COLO829 (cell line): ENCODE measurements at places on chromosomes 7 and 10.
A peak's percentile ranks its signal among the peaks of the same experiment; 100 is the strongest.

GRCh38 chr7:95916573-95917297 lies 144.4 kb downstream of the DYNC1I1 start:
- DNase-seq, result peak; percentile 76

GRCh38 chr7:17019106-17019505 lies 137.3 kb upstream of the AGR3 start:
- DNase-seq, result no peak

DNA sequence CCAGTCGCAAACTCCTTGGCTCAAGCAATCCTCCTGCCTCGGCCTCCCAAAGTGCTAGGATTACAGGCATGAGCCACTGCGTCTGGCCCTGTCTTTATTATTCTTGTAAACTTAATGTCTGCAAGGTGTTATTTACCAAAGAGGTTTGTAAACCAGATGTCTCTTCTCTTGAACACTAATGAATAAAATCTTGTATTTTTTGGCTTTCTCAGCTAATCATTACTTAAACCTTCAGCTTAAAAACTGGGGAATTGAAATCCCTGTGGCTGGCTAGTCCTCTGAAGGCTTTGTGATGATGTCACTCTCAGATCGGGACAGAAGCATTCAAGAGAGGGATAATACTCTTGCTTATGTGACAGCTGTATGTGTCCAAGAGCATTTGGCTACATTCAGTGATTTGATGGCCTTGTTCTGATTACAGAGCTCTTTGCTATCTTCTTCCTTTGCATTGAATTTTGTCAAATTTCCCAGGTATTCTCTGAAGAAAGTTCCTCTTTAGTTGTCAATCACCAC lies 130.3 kb downstream of the BICC1 start:
- no peak for DNase-seq

GRCh38 chr10:113026679-113027078 lies 76.6 kb downstream of the TCF7L2 start:
- DNase-seq, result no peak

DNA sequence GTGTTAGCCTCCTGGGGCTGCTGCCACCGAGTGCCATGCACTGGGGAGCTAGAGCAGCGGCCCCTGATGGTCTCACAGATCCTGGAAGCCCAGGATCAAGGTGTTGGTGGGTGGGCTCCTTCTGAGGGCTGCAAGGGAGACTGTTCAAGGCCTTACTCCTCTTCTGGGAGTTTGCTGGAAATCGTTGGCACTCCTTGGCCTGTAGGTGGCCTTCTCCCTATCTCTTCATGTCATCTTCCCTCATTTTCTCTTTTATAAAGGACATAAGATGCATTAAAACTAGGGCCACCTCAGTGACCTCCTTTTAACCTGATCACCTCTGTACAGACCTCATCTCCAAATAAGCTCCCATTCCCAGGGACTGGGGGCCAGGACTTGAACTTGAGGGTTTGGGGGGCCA lies 27.0 kb upstream of the ZNF862 start:
- no peak for DNase-seq

DNA sequence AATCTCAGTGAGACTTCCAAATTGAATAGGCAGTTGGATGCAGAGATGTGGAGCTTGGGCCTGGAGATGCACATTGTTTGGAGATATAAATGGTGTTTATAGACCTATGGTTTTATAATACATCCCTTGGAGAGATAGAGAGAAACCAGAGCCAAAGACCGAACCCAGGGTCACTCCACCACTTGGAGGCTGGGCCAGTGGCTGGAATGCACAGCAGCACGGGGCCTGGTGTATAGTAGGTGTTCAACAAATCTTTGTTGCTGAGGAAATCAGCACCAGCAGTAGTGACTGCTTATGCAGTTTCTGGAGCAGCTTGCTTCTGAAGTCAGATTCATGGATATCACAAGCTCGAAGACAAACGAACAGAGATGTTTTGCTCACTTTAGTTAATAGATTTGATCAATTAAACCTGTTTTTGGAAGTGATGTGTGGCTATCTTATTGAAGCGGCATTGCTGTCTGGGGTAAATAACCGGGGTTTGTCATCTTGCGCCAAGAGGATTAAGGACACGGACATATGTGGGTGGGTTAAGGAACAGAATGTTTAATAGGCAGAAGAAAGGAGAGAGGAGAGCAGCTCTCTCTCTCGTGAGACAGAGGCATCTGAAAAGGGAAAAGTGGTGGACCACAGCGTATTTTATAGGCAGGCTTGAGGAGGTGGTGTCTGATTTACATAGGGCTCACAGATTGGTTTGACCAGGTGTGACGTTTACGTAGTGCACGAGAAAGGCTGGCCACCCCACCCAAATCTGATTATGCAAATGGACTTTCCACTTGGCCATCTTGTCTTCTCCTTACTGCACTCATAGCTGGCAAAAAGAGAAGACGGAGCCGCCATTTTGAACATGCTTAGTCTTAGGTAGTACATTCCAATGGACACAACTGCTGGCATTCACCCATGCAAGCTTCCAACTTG lies 11.1 kb downstream of the RBP4 start:
- no peak for DNase-seq

GRCh38 chr7:80860554-80860953 lies 58.3 kb downstream of the SEMA3C start:
- no peak for DNase-seq

DNA sequence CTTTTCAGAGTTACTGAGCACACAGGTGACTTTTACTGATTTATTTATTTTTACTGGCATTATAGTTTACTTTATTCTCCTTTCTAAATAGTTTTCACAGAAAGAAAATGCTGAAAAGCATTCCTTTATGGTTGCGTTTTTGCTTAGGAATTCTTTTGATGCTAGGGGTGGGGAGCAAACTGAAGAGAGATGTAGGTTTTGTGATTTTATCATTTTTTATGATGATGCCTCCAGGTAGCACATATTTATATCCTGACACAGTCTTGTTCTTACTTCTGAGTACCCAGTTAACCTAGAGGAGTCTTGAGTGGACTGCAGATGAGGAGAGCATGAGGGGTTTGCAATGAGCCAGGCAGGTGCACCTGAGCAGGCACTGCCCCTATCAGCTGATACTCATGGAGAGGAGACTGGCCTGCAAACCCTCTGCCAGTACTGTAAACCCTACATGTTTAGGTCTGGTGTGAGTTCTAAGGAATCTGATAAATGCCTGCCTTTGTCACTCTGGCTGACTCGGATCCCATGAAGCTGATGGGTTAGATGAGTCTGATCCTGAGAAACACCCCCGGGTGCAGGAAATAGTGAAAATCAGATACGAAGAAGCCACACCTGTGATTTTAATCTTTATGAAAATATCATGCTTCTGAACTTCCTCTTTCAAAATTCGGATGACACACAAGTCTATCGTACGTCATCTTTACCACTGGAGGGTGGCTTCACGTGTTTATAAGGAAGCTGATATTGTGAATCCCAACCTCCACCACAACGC lies 302.9 kb downstream of the WDR37 start:
- DNase-seq, result no peak

GRCh38 chr7:123492485-123492884 lies 41.9 kb downstream of the IQUB start:
- no peak for DNase-seq

GRCh38 chr10:131657985-131658330 lies 242.8 kb upstream of the PPP2R2D start:
- no peak for DNase-seq

DNA sequence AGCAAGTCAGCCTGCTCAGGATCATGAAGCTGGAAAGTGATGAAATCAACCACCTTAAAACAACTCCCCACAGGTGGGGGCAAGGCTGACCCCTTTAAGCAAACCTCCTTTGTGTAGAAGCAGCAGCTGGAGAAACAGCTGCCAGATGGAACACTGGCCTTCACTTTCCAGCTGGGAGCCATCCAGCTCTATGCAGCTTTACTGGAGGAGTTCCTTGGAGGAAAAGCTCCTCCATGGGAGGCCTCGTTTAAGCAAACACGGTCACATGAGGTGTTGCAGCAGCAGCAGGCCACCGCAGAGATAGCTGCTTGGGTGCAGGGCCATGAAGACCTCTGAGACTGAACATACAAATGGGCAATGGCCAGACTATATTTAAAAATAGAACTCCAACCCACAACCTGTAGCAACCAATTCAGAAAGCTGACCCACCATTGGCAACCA lies 13.0 kb upstream of the DLG5 start:
- DNase-seq, result no peak

- no peak for DNase-seq
Observed at GRCh38 chr10:32326119-32326518, 20.8 kb downstream of the EPC1 start.

DNA sequence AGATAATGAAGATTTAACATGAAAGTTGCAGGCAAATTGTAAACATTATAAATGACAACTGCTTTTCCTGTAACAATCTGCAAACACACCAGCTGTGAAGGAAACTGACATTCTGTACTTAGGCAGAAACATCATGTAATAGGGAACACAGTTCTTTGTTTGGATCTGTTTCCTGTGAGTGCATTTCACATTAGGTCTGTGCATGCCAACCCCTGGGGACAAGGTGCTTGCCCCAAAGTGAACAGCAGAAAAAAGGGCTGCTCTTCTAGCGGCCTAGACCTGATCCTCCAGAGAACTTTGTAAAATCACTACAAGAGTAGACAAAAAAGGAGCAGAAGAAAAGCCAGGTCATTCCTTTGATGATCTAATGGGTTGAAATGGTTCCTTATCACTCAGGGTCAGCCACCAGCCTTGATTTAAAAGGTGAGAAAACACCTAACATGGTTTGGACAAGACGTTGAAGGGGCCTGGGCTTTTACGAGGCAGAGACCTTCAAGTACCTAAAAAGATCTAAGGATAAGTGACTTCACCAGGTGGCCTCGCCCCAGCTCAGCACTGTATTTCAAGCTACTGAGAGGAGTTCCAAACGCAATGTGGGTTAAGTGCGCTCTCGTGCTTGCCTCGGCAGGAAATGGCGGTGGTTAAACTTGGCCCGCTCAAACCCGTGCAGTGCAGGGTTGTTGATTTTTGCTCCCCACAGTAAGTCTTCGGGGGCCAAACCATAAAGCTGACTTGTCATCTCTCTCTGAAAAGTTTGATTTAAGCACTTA lies 249.7 kb downstream of the CREB5 start:
- no peak for DNase-seq

GRCh38 chr7:14598978-14599377 lies 303.6 kb downstream of the DGKB start:
- DNase-seq, result no peak

- DNase-seq, result no peak
Observed at GRCh38 chr10:61321041-61321857, 131.9 kb downstream of the TMEM26 start.

DNA sequence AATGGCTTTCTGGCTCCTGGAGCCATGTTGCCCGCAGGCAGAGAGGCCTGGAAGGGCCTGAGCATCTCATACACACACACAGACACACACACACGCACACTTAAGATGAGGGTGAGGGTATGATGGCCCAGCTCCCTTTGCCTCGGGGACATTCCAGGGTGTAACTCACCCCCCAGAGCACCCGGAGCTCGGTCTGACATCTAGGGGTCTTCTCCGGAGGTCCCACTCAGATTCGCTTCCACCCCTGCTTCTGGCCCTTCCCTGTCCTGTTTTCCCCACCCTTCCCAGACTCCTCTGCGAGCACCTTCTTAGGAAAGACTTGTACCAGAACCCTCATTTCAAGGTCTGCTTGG lies 304.4 kb downstream of the GRID1 start:
- DNase-seq, result no peak

- no peak for DNase-seq
Observed at GRCh38 chr7:113649556-113649955, 269.3 kb downstream of the PPP1R3A start.

GRCh38 chr7:33640741-33641140 lies 264.6 kb upstream of the BMPER start:
- DNase-seq, result no peak

DNA sequence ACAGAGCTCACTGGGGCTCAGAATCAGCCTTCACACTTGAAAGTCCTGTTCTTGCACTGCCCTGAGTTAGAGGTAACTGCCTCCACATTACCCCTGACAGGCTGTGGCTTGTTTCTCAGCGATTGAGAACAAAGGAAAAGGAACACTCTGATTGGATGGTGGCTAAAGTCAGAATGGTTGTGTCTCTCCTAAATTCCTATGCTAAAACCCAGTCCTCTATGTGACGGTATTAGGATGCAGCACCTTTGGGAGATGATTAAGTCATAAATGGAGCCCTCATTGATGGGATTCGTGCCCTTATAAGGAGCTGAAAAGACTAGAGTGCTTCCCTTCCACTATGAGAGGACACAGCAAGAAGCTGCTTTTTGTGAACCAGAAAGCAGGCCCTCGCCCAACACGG lies 38.9 kb upstream of the DGKI start:
- DNase-seq, result no peak

DNA sequence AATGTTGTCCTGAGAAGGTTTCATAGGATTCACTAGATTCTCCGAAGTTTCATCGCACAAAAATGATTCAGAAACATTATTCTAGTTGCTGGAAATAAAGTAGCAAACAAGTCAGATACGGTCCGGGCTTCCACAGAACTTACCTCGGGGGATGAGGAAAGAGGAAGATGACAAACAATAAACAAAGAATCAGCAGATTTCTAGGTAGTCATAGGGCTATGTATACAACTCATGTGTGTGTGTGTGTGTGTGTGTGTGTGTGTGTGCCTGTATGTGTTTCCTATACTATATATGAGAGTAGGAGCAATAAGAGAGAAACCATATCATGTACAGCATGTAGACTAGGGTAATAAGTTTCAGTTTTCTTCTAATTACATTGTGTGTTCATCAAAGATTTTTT lies 16.5 kb downstream of the TMEM236 start:
- DNase-seq, result no peak

DNA sequence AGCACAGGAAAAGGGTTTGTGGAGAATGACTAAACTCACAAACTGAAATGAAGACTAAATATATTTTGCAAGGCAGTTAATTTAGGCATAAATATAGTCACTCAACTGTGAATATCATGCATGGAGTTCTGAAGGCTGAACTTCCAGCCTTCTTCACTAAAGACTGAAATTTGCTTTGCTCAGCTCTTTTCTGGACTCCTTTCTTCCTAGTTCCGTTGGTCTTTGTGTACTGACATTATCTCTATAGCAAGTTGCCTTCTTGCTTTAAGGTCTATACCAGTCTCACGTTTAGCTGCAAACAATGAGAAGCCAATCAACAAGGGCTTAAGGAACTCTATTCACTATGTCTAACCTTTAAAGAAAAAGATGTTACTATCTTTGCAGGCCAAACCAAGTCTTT lies 22.6 kb downstream of the GARIN1A start:
- DNase-seq, result no peak

DNA sequence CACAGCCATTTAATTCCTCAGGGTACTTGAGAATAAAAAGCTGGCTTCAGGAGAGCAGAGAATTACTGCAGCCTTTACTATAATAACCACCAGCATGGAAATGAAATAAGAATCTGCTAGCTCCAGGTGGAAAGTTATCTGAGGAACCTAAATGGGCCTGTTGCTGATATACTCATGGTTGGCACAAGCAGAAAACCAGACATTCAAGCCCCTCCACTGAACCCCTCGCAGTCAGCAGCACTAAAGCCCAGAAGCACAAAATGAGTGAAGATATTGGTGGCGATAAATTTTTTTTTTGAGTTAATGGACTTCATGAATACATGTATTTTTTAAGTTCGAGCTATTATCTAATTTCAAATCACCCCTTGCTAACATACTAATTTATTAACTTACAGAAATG lies 303.9 kb upstream of the NRP1 start:
- DNase-seq, result no peak
